ENCODE measurements at places on chromosomes 2 and 18.

DNA sequence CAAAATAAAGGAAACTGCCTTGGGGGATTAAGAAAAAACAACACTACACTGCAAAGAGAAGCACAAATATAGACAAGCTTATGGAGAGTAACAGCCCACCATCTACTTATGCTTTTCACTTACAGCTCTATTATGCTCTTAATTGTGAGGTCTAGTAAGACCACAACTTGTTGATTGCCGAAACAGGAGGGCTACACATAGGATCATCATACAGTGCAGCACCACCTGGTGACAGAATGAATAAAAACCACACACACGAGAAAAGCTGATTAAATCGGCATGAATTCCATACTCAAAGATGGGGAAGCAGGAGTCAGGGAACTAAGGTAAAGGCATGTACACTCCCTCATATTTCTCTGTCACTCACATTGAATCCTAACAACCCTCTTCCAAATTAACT is 259.2 kb downstream of the IKZF2 start:
- no peak for DNase-seq

GRCh38 chr2:228377533-228377932 is 196.0 kb upstream of the SPHKAP start:
- DNase-seq: no peak

DNA sequence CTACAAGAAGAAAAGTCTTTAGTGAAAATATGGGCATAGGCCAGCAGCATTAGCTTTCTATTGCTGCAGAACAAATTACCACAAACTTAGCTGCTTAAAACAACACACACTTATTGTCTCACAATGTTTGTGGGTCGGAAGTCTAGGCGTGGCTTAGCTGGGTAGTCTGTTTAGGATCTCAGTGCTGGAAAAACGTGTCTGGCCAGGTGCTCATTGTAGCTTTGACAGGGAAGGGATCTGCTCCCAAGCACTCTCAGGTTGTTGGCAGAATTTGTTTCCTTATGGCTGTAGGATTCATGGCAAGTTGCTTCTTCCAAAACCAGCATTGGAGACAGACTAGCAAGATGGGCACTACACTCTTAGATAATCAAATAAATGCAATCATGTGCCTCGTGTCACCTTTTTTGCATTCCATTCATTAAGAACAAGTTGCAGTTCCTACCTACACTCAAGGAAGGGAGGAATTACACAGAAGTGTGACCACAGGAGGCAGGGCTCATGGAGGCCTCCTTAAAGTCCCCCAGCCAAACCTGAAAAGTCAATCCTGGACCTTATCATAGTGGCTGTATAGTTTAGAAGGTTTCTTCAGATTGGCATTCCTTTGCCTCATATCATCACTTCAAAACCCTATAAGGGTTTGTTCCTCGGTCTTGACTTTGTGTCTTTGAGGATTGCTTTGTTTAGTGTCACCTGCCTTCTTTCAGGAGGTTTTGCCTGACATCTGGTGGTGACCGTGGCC is 17.3 kb downstream of the MRPL30 start:
- DNase-seq: no peak

GRCh38 chr18:36128530-36128870 is 640 bp downstream of the SLC39A6 start:
- DNase-seq: no peak

- DNase-seq: no peak
These were observed 122.5 kb downstream of the CNTNAP5 start for GRCh38 chr2:124147552-124147951.

DNA sequence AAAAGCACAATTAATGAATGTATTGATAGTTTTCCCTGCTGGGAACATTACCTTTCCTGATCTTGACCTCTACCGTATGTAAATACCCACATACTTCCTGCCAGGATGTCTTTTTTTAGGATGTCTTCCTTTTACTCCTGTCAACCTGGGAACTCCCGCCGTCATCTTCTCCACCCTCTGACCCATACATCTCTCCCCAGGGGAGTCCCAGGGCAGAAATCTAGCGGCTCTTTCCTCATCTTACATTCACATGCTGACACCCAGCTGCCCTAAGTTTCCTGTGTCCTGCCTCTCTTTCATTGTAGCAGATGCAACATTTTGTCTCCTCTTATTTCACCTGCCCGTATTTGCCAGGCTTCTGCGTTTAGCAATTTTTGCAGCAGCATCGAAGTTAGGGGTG is 107.8 kb downstream of the CRIM1 start:
- DNase-seq: no peak

Data from stimulated activated CD4-positive, alpha-beta T cell treated with anti-CD3 and anti-CD28 coated beads, Interleukin-15, amount 100 ng/mL, for 1 hour (primary cell).